ENCODE measurements at places on chromosomes 13 and 19. TPM values are rescaled to one million over a fixed set of nuclear protein-coding genes. Genes with fewer than 3 reads are reported as not detected.

NKPD1 gene
- total RNA-seq = 0.13 TPM

CACNA1A gene
- total RNA-seq = 0.35 TPM

OSCAR gene
- 0.59 TPM for total RNA-seq

SPTBN4 gene
- 0.90 TPM for total RNA-seq

PDE4C gene
- 0.50 TPM for total RNA-seq

CLDND2 gene
- 10.5 TPM for total RNA-seq

NKG7 gene
- total RNA-seq = not detected

SYT5 gene
- 7.7 TPM for total RNA-seq

OLFM4 gene
- total RNA-seq = not detected

PRX gene
- total RNA-seq = 1.3 TPM

AMER2 gene
- not detected for total RNA-seq

ZNF599 gene
- 2.8 TPM for total RNA-seq

FBN3 gene
- not detected for total RNA-seq

ONECUT3 gene
- not detected for total RNA-seq

CELF5 gene
- total RNA-seq = 0.30 TPM

ZNF763 gene
- not detected for total RNA-seq

KIR3DL2 gene
- total RNA-seq = not detected

FPR1 gene
- 0.07 TPM for total RNA-seq

PCSK4 gene
- 0.92 TPM for total RNA-seq

ZNF565 gene
- 3.8 TPM for total RNA-seq

BCL2L12 gene
- 74.0 TPM for total RNA-seq

KLHL1 gene
- total RNA-seq = not detected

FCER2 gene
- total RNA-seq = not detected

GJB6 gene
- total RNA-seq = not detected

SGCG gene
- not detected for total RNA-seq

PGLYRP2 gene
- 0.06 TPM for total RNA-seq

SEMA6B gene
- 4.3 TPM for total RNA-seq

C1QTNF9B gene
- total RNA-seq = not detected

FCGBP gene
- total RNA-seq = 0.84 TPM

PIP5K1C gene
- total RNA-seq = 13.2 TPM

ZNF799 gene
- total RNA-seq = 1.5 TPM

PRRG2 gene
- total RNA-seq = 1.0 TPM

ZNF320 gene
- total RNA-seq = not detected

ZNF730 gene
- not detected for total RNA-seq

ZNF524 gene
- 20.5 TPM for total RNA-seq

KASH5 gene
- total RNA-seq = not detected

CEACAM8 gene
- not detected for total RNA-seq

DIAPH3 gene
- total RNA-seq = 9.4 TPM

EFNA2 gene
- 0.95 TPM for total RNA-seq

IL27RA gene
- 9.2 TPM for total RNA-seq

NLRP4 gene
- not detected for total RNA-seq

NMRK2 gene
- total RNA-seq = not detected

PBX4 gene
- total RNA-seq = 1.9 TPM

RASGRP4 gene
- total RNA-seq = not detected

PCP2 gene
- total RNA-seq = not detected

METTL21C gene
- not detected for total RNA-seq

NFIX gene
- total RNA-seq = 3.3 TPM

FPR2 gene
- total RNA-seq = not detected

GRIN3B gene
- total RNA-seq = 1.5 TPM

WDR88 gene
- not detected for total RNA-seq

Measured in A549 treated with RU486 at 1 μM for 4 hours (cell line).